ENCODE measurements at places on chromosomes 7 and 10.
A peak's percentile ranks its signal among the peaks of the same experiment; 100 is the strongest.

DNA sequence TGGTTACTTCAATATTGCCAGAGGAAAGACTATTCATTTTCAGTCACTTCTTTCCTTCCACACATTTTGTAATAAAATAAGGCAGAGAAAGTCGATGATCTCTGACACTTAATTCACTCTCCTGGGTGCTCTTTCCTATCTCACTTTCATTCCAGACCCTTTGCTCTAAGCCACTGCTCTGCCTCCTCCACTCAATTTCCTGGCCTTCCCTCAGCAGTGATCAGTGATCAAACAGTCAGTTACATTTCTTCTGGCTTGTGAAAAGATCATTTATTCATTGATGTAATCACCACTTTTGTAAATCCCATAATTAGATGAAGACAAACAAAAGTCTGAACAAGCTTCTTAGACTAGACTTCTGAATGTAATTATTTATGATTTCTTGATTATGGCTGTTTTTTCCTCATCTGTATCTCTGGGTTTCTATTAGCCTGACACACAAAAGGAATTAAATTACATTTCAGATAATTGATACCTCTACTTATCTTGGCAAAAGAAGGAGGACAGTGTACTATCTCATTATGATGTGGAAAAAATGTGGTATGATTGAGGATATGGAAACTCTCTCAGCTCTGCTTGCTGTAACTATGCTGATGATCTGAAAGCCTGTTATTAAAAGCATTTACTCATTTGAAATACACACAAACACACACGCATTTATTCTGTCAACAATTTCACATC is 1102.3 kb downstream of the GRM8 start:
- no peak for DNase-seq

GRCh38 chr10:34638406-34639054 is 176.6 kb downstream of the PARD3 start:
- DNase-seq: peak; percentile 34

- peak; percentile 89 for DNase-seq
These were observed 221.0 kb downstream of the PHTF2 start for GRCh38 chr7:78019447-78020135.

GRCh38 chr7:126578338-126578737 is 674.4 kb downstream of the GRM8 start:
- peak; percentile 92 for DNase-seq

GRCh38 chr7:50349399-50349798 is 44.9 kb downstream of the IKZF1 start:
- DNase-seq: no peak

- DNase-seq: peak; percentile 17
These were observed 28.2 kb downstream of the IL15RA start for GRCh38 chr10:5949009-5949759.

DNA sequence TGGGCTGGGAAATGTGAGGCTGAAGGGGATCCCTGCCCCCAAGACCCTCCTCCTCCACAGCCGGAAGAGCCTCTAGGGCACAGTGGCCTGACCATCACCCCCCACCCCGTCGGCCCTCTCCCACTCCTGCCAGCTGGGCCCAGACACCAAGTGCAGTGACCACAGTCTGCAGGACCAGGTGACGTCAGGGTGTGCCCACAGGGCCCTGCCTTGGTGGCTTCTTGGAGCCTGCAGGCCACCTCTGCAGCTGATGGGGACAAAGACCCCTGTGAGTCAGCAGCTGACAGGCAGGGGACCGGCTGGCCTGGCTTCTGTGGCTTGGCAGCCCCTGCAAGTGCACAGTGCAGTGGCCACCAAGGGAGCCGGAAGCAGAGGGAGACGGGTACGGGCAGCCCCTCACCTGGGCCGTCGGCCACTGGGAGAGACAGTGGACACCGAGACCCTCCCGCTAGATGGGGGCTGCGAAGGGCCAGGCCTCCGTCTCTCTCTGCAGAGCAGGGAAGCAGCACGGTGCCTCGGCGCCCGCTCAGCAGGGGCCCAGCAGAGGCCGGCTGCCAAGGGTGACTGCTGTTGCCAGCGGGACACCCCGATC is 274.6 kb downstream of the ELFN1 start:
- DNase-seq: no peak

DNA sequence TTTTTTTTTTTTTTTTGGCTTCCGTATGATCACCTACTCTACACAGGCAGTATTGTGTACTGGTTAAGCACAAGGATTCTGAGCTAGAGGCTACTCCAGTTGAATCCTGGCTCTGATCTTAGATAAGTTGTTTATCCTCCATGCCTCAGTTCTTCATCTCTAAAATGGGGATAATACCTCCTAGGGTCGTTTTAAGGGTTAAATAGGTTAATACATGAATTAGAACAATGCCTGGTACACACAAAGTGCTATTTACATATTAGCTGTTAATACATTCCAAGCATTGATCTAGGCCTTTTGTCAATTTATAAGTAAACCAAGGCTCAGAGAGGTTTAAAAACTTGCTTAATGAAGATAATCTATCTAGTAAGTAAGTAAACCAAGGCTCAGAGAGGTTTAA is 59.0 kb downstream of the ST7 start:
- DNase-seq: no peak

- no peak for DNase-seq
These were observed 8.2 kb upstream of the AGR3 start for GRCh38 chr7:16889851-16890415.

DNA sequence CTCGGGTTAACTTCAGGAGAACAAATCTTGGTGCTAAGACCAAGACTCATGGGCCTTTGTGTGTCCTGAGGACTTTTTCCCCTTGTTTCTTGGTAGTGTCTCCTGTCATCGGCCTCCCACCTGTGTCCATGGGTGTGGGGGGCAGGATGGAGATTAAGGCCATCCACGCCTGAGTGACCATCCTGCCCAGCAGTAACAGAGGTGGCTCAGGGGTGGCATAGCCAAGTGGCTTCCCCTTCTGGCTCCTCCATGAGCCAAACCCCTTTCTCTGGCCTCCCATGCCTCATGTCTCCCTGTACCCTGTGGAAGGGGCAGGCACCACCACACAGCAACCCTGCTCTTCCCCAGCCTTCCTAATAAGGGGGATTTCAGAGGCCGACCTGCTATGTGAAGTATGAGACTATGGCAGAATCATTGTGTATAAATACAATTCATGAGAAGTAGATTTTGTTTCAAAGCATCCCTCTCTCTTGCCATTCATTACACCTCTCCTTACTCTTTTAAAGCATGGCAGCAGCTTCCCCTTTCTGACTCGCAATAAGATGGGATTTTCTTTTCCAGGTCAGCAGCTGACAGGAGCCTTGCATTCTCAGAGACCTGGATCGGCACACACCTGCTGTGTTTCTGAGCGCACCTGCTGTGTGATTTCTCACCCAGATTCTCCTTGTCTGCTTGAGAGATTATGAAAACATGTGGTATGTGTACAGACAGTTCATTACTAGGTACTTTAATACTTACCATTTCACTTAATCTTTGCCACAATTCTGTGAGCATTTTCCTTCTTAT is 102.5 kb downstream of the XPNPEP1 start:
- no peak for DNase-seq

DNA sequence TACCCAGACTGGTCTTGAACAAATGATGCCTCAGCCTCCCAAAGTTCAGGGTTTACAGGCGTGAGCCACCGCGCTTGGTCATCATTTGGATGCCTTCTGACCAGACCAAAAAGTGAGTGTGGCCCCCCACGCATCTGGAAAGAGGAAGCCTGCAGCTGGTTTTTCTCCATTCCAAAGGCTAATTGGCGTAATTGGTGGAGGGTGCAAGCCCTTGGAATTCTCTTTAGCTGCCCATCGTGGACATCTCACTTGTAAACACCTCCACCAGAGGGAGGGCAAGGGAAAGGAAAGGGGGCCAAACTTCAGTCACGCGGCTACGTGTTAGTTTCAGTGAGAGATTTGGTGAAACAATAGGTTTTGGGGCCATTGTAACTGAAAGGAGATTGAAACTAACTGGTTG is 4.1 kb upstream of the ARHGAP21 start:
- DNase-seq: no peak

GRCh38 chr10:58998924-58999713 is 177.3 kb upstream of the PHYHIPL start:
- no peak for DNase-seq

DNA sequence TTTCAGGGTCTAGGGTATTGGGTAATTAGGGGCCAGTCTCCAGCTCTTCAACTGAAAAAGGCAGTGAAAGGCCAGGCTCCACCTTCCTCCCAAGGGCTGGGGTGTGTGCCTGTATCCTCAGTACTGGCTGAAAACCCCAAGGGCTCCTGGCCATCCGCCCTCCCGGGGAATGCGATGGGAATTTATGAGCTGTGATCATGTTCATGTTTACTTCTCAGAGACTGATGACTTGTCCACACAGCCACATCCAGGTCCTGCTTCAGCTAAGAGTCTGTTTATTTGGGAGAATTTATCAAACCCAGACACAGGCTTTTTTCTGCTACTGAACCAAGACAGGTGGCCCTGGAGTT is 91.7 kb downstream of the CCDC3 start:
- DNase-seq: no peak

DNA sequence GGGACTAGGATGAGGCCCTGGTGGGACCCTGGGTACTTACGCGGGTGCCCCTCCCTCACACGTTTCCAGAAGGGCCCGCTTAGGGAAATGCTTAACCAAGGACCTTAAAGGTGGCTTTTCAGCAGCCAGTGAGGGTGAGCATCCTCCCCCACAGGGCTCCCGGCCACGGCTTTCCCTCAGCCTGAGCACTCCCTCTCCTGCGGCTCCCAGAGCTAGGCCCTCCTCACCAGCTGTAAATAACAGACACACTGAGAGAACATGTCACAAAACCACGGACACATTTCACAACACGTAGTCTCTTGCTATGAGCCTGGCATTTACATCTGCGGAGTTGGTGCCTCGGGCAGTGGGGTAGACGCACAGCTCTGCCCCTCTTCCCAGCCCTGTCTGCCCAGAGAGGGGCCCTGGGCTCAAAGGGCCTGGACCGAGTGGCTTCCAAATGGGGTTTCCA is 25.2 kb downstream of the GRID1 start:
- no peak for DNase-seq

- no peak for DNase-seq
These were observed 105.5 kb upstream of the MKLN1 start for GRCh38 chr7:131222171-131222570.

- DNase-seq: peak; percentile 52
These were observed 523 bp downstream of the PURB start for GRCh38 chr7:44884621-44885393.

- no peak for DNase-seq
These were observed 113.3 kb downstream of the MAGI2 start for GRCh38 chr7:79340212-79340611.
